ENCODE measurements at places on chromosomes 2 and 18. TPM values are rescaled to one million over a fixed set of nuclear protein-coding genes. Genes with fewer than 3 reads are reported as not detected.

GRCh38 chr2:227325839-227326195, 766 bp downstream of the MFF start:
- DNase-seq, result no peak

The DSG1 gene
- total RNA-seq, result not detected

- DNase-seq, result no peak
Observed at GRCh38 chr18:69558052-69558451, 157.4 kb downstream of the DOK6 start.

DNA sequence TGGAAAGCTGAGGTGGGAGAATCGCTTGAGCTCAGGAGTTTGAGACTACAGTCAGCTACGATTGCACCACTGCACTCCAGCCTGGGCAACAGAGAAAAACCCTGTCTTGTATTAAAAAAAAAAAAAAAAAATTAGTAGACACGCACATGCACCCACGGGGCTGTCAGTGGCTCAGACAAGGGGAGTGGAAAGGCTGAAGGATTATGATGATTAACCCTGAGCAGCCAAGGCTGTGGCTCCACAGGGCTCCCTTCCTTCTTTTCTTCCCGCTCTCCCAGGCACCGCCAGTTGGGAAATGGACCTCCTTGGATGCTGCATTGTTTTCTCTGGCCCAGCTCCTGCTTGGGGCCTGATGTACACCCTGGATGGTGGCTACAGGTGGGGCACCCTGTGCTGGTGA, 49.0 kb upstream of the RAB6C start:
- no peak for DNase-seq

- no peak for DNase-seq
Observed at GRCh38 chr18:57185434-57185833, 38.5 kb downstream of the BOD1L2 start.

- no peak for DNase-seq
Observed at GRCh38 chr2:96882906-96883305, 13.0 kb upstream of the SEMA4C start.

DNA sequence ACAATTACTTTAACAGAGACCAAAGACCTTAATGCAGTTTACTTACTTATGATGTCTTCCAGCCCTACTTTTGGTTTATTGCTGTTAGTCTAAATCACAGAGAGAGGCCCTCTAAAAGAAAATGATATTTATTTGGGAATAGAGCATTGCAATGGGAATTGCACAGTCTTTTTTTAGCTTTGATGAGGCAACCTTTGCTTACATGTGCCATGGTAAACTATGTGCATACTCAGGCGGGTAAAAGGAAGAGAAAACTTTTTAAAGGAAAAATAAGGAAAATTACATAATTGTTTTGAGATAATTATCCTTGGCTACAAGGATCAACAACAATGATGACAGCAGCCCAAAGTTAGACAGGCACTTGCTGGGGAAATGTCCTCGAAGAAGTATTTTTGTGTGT, 78.6 kb downstream of the EFEMP1 start:
- no peak for DNase-seq

GRCh38 chr2:3491716-3492474, 27.4 kb downstream of the ADI1 start:
- DNase-seq, result no peak

The FBXO48 gene
- 1.5 TPM for total RNA-seq

GRCh38 chr2:72144632-72145288, 2.9 kb downstream of the CYP26B1 start:
- no peak for DNase-seq

GRCh38 chr2:230829959-230830358, 34.8 kb upstream of the ITM2C start:
- no peak for DNase-seq

Data from CD8-positive, alpha-beta memory T cell (primary cell).